ENCODE measurements at places on chromosomes 7 and 10.

GRCh38 chr10:85045046-85045445 lies 716.7 kb downstream of the CCSER2 start:
- no peak for DNase-seq

- DNase-seq: peak; percentile 49
Measured at GRCh38 chr7:12638851-12639456, 48.5 kb upstream of the ARL4A start.

DNA sequence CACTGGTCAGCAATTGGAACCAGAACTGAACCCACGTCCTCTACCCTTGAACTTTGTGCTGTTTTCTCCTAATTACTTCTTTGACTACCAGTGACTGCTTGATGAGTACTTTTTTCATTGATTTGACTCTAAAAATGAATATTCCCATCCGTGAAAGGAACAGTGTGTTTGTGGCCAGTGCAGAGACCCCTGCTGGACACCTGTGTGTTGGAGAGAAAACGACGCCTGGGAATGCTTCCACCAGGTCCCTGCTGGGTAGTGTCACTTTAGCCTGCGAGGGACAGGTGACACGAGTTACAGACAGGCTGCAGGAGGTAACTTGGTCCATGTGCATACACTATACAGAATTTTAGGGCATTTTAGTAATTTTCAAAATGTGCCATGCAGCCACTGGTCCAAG lies 6.8 kb upstream of the GJD4 start:
- no peak for DNase-seq

DNA sequence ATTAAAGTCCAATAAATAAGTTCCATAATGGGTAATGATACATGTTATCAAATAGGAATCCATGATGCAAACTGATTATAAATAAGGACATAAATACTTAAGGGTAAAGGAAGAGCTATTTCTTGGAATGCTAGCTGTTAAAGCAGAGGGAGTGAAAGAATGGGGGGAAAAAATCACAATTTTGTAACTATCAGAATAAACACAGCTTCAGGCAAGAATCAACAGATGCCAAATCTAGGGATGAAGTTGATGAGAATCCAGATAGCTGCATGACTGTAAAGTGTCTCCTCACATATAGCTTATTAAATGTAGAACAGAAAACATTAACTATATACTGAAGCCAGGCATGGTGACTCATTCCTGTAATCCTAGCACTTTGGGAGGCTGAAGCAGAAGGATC lies 4.9 kb downstream of the IPMK start:
- DNase-seq: no peak

GRCh38 chr10:110407301-110408170 lies 90.2 kb upstream of the DUSP5 start:
- no peak for DNase-seq

DNA sequence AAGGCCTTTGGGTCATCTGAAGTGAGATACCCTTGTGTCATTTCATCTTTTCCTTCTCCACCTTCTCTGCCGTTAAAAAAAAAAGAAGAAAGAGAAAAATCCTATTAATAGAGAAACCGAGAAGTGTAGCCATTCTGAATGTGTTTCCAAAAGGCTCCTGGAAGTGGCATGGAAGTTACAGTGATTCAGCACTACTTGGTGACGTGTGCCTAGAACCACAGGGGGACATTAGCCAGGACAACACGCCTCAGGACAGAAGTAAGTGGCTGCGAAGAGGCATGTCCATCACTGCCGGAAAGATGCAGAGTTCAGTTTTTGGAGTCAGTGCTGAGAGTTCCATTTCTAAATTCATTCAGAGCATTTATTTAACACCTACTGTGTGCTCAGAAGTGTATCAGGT lies 6.3 kb downstream of the HTRA1 start:
- DNase-seq: no peak

GRCh38 chr10:31358688-31359330 lies 39.8 kb downstream of the ZEB1 start:
- DNase-seq: peak; percentile 59

DNA sequence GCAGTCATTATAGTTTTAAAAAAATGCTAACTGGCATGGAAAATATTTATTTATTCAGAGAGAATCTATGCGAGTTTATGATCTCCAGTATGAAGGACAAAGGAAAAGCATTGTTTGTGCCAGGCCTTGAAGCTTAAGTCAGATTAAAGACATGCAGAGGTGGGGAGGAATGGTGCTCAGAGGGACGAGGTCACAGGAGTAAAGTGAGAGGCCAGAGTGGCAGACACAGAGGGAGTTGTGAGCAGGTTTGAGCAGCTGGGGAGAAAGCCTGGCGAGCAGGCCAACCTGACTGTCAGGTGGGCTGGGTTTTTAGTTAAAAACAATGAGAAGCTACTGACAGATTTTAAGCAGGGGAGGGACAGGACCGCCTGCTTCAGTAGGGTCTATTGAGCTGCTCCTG lies 6.8 kb upstream of the CCNY start:
- no peak for DNase-seq

- peak; percentile 17 for DNase-seq
Measured at GRCh38 chr10:132036153-132036886, 29.4 kb upstream of the JAKMIP3 start.

DNA sequence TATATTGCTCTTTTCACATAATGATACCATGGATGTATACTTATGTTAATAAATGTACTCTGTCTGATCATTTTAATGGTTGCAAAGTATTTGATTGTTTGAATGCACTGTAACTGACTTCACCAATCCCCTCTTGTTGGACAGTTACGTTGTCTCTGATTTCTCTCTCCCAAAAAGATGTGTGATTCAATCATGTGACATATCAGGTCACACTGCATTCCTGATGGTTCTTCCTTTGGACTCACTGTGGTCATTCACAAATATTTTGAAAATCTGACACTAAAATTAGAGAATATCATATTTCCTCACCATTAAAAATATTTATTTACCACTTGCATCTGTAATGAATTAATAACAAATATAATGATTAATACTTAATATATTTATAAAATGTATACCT lies 22.2 kb downstream of the SLC16A12 start:
- DNase-seq: no peak

GRCh38 chr10:5314840-5315239 lies 49.9 kb upstream of the UCN3 start:
- DNase-seq: no peak

DNA sequence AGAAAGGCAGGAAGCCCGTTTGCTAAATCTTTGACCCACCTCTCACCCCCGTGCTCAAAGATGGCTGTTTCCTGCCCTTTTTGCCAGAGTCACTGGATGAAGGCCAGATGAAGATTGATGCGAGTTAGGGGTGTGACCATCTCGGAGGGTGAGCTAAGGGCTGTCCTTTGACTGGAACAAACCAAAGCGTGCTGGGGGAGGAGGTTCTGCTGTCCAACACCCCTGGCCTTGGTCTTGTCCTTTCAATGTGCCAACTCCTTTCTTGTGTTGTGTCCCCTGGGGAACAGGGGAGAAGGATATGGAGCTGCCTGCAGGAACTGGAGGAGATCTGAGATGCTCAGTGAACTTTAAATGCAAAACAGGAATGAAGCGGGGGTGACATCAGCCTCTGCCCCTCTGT lies 90.3 kb upstream of the ADAM12 start:
- DNase-seq: no peak

DNA sequence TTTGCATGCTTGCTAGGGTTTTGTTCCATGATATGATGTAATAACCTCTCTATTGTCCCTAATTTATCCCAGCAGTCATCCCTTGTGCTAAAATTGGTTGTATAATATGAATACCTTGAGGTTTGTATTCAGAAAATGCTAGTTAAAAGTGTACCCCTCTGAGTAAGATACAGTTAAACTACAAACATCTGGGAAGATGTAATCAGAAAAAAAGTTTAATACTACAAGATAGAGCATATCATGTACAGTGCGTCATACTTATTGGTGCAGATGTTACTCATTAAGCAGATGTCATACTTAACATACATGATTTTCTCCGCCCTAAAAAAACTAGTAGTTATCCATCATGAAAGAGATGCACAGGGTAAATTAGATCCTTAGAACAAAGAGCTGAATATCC lies 336.1 kb upstream of the KCND2 start:
- DNase-seq: peak; percentile 59

- peak; percentile 92 for DNase-seq
Measured at GRCh38 chr7:100837099-100837836, 9.9 kb upstream of the EPHB4 start.

- DNase-seq: no peak
Measured at GRCh38 chr10:118148247-118148646, 101.5 kb upstream of the RAB11FIP2 start.

- DNase-seq: peak; percentile 69
Measured at GRCh38 chr10:3825244-3825643, 40.2 kb upstream of the KLF6 start.

DNA sequence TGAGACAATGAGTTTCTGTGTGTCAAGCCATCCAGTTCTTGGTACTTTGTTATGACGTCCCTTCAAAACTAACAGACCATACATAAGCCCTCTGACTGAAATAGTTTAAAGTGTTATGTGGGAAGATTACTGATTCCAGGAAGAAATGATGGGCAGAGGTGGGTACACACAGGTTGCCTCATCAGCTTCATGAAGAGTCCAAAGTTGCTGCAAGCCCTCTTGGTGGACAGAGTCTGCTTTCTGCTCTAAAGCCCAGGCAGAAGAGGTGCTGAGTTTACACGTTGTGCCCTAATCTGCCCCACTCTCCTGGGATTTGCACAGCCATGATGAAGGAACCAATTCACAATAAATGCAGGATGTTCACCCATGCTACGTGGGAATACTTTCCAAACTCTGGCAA lies 187.4 kb downstream of the PARD3 start:
- DNase-seq: no peak

GRCh38 chr7:138208864-138209263 lies 132.6 kb downstream of the AKR1D1 start:
- DNase-seq: no peak

GRCh38 chr7:77606562-77606961 lies 69.5 kb downstream of the PTPN12 start:
- no peak for DNase-seq

DNA sequence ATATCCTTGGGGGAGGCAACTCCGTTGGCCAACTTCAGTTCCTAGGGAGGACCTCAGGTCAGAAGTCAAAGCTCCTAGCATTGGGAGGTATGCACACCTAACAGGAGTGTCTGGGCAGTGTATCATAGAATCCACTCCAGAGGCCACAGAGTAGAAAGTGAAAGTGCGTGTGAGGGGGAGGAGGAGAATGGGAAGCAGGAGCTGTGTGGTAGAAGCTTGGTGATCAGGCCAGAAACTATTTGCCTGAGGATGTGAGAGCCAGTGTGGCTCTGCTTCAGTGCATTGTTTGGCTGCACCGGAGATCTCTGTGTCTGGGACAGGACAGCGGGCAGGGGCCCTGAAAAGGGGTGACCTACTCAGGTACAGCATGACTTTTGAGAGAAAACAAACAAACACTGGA lies 557.4 kb upstream of the VSTM2A start:
- no peak for DNase-seq

DNA sequence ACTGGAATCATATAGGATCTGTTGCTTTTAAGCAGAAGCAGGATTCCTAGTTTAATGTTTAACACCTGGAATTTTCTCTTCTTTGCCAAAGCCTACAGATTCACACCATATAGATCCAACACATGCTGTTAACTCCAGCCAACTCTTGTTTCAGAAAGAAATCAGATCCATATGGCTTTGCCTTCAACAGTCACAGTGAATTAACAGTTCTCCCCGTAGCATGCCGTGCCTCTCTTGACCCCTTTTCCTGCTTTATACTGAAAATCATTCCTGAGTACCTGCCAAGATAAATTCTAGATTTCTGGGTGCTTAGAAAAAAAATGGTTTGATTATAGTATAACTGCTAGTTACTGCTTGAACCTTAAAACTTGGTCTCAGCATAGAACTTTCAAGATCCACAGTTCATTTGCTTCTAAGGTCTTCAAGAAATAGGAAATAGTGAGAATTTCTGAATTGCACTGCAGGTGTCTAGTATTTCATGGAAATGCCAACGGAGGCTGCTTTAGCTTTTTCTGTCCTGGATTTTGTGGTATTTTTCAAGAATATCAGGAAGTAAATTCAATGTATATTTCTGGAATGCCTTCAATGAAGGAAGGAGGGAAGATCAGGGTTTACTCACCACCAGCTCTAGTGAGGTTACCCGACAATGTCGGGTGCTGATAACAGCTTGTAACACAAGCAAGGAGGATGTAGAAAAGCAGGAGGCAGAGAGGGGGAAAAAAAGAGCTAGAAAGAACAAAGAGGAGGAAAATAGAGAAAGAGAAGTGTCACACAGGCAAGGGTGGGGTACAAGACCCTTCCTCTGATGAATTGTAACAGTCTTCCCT lies 6.6 kb downstream of the AASS start:
- peak; percentile 90 for DNase-seq

DNA sequence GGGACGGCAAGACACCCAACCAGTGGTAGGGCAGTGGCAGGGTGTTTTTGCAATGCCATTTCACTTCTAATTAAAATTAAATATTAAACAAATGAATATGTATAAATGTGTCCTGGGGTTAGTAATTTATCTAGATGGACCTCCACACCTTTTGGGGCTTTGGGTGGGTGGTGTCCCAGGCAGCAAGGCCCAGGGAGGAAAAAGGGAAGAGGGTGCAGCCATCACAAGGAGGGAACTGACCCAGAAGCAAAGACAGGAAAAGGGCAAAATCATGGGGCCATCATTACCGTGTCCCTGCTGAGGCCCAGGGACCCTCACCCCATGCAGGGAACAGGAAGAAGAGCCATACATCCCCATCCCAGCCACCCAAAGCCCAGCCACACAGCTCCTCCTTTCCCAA lies 204.6 kb downstream of the GRID1 start:
- no peak for DNase-seq

DNA sequence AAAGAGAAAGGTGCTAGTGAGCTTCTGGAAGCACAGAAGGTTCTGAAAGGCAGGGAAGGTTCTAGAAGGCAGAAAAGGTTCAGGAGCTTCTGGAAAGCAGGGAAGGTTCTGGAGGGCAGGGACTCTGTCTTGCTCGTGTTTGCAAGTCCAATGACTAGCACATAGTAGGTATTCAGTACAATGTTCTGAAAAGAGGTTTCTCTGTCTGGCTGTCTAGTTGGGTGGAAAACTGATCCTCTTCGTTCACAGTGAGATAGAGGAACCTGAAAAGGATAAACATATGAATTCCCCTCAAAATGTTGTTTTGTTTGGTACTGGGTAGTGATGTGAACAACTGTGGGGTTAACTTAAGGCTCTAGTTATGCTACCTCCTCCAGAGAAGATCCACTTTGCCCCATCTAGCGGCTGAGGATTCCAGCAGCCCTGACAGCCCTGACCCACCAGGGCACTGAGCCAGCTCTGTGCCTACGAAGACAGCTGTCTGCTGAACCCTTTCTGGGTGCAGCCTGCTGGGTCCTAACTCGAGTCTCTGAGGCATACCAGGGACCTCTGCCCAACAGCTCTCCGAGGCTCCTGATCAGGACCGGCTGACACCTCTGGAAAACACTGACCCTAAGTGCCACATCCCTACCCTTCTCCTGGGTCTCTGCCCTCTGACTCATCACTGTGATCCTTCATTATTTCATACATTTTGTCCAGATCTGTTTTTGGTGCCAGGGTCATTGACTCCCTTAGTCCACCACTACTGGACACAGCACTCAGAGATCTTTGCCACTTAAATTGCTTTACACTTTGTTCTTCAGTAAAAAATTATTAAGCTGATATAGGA lies 15.4 kb downstream of the PTPRN2 start:
- no peak for DNase-seq

All from fibroblast of upper back skin (primary cell).